ENCODE measurements at places on chromosomes 5 and 9.
A peak's percentile ranks its signal among the peaks of the same experiment; 100 is the strongest.

DNA sequence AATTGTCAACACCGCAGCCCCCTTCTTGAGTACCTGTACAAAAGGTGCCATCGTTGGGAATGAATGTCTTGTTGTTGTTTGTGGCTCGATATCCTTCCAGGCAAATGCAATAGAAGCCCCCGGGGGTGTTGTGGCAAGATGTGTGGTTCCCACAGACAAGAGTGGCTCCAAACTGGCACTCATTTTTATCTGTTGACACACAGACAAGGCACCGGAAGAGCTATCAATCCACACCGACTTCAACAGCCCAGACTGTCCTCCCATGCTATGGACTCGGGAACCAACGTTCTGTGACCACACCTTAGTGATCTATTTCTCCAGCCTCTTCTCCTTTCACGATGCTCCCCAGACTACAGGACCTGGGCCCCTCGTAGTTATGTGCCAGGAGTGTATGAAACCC is 25.9 kb downstream of the SUSD1 start:
- no peak for DNase-seq

DNA sequence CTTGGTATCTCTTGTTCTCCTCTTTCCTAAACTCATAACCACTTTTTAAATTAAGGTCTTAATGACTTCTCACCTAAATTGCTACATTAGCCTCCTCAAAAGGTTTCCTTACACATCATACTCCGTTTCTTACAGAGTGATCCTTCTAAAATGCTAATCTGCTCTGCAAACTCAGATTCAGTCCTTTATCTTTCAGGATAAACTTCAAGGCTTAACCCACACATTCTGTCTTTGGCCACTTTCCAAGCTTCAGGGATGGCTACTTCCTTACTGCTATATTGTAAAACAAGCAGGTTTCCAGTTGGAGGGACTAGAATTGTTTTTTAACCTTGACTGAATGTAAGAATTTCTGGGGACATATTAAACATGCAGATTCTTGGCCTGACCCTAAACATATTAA is 105.5 kb upstream of the CHD1 start:
- no peak for DNase-seq

DNA sequence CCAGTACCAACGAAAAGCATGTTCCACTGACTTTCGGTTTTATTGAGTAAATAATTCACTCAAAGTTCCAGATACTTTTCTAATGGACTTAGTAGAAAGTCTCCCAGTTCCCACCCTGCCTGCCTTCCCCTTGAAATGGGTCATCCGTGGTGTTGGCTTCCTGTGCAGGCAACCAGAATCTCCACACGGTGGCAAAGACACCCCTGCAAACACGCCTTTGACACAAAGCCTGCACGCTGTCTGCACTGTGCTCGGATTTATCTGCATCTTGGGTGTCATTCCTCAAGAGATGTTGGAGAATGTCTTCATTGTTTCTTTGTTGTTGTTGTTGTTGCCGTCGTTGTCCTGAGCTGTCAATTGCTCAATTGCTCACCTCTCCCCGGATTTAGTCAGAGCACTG is 150.0 kb upstream of the IRX2 start:
- DNase-seq: peak; percentile 5

DNA sequence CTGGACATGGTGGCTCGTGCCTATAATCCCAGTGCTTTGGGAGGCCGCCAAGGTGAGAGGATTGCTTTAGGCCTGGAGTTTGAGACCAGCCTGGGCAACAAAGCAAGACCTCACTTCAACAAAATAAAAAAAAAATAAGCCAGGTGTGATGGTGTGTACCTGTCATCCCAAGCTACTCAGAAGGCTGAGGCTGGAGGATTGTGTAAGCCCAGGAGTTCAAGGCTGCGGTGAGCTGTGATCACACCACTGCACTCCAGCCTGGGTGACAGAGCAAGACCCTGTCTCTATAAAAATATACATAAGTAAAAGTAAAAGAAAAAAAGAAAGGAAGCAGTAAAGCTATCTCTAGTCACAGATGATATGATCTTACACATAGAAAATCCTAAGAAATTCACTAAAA is 59.5 kb upstream of the SYNPO start:
- DNase-seq: no peak

GRCh38 chr5:35230038-35230611 is at the start of gene PRLR:
Gene PRLR, minus strand, starts transcription at chr5:35230487. Its CDS starts 140,867 bp downstream, at chr5:35089620.
- no peak for DNase-seq

- no peak for DNase-seq
Observed at GRCh38 chr9:121812159-121812735, 160.8 kb downstream of the DAB2IP start.

GRCh38 chr5:14237317-14238086 is 94.4 kb downstream of the TRIO start:
- no peak for DNase-seq

DNA sequence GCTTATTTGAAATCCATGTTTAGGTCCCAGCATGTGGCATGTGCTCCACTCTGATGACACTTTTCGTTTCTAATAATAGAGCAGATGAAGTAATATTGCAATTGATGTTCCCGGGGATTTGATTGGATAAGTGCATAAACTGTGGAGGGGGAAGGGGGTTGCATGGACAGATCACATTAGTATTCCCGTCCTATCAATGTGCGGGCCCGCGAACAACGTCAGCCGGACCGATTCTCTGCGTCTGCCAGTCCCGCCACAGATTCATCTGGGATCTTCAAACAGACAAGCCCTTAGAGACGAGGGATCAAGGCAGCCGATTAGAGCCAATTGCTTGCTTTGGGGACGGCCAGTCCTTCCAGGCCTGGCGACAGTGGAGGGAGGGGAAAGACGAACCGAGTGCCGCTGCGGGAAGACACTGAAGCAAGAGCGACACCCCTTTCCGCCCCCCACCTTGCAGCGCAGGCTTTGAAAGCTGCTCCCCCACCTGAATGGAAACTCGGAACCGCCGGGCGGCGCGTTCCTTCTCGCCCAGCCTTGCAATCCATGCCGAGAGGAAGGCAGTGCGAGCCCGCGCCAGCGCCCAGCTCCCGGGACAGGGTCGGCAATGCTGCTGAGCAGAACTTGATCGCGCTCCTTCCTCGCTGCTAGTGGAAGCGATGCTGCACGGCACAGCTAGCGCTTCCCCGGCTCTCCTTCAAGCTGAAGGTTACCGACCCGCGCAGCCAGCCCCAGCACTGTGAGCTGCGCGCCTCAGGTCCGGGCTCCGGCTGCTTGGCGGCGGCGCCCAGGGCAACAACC is at the start of gene RGS7BP:
RGS7BP (plus strand) TSS at position 247 of the 798 bp plus-strand sequence. CDS start 610 bp downstream, outside the sequence.
- no peak for DNase-seq

- DNase-seq: no peak
Observed at GRCh38 chr9:86756576-86757381, 190.5 kb downstream of the GAS1 start.

- no peak for DNase-seq
Observed at GRCh38 chr9:91558395-91558794, 134.8 kb upstream of the NFIL3 start.

DNA sequence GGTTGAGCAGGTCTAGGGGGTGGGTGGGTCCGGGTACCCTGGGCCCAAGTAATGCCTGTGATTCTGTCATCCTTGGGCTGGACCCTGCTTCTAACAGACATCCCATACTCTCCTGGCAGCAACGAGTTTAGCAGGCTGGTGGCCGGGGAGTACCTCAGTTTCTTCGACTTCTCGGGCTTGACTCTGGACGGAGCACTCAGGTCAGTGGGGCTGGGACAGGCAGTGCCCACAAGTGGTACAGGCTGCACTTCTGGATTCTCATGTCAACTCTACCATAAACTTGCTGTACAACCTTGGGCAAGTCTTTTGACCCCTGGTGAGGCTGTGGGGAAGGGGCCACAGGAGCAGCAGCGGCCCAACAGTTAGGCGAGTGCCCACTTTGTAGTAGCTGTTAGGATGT is 21.8 kb downstream of the PSD2 start:
- DNase-seq: no peak

All from Jurkat, Clone E6-1 (cell line).